ENCODE measurements at places on chromosomes 2 and 18. TPM values are rescaled to one million over a fixed set of nuclear protein-coding genes. Genes with fewer than 3 reads are reported as not detected.

Gene CDC42EP3
- total RNA-seq, result 19.5 TPM

Gene TTN
- total RNA-seq, result 3.4 TPM

Gene DSEL
- 2.2 TPM for total RNA-seq

Gene TSHZ1
- total RNA-seq, result 24.8 TPM
